ENCODE measurements at places on chromosomes 3 and 15. TPM values are rescaled to one million over a fixed set of nuclear protein-coding genes. Genes with fewer than 3 reads are reported as not detected.

The LMAN1L gene
- total RNA-seq = 110 TPM

The OTOL1 gene
- total RNA-seq = not detected

The CCR9 gene
- total RNA-seq = not detected

The SEMA5B gene
- total RNA-seq = 1.7 TPM

The B2M gene
- total RNA-seq = 1,362 TPM

The MAGI1 gene
- total RNA-seq = 27.7 TPM

The AP3B2 gene
- total RNA-seq = 0.34 TPM

GRCh38 chr3:107110596-107111305 lies 266.5 kb upstream of the CCDC54 start:
- no peak for DNase-seq

DNA sequence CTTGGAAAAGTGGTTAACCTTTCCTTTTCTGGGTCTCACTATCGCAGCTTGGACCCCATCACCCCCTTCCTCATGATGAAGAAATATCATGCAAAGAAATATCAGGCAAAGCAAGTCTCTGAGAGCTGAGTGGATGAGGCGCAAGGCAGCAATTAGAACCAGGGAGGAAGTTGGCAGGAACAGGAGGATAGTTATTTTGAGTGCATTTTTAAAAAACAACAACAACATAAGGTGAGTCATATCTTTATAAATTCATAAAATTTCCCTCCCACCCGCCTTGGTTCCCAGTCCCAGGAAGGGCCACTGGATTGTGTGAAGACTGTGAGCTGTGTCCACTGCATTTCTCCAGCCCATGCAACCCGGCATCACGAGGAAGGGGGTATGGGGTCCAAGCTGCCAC lies 316.9 kb upstream of the TLE3 start:
- no peak for DNase-seq

DNA sequence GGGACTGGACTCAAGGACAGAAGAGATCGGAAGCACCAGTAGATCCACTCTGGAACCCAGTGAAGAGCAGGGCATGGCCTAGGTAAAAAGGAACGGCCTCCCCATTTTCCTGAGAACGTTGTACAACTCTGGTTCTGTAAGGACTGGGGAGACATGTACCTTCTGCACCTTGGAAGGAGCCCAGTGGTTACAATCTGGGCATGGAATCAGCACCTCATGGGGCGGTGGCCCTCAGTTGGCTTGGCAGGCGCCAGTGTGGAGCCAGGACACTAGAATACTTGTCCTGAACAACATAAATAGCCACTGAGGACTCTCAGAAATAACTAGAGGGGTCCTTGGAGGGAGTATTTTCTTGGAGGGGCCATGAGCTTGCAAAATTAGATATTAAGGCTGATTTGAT lies 25.6 kb downstream of the EAF1 start:
- DNase-seq = no peak

- no peak for DNase-seq
These were observed 23.8 kb downstream of the NIPA1 start for GRCh38 chr15:22810033-22810852.

- DNase-seq = no peak
These were observed 28.8 kb downstream of the SAMMSON start for GRCh38 chr3:70028361-70028760.

DNA sequence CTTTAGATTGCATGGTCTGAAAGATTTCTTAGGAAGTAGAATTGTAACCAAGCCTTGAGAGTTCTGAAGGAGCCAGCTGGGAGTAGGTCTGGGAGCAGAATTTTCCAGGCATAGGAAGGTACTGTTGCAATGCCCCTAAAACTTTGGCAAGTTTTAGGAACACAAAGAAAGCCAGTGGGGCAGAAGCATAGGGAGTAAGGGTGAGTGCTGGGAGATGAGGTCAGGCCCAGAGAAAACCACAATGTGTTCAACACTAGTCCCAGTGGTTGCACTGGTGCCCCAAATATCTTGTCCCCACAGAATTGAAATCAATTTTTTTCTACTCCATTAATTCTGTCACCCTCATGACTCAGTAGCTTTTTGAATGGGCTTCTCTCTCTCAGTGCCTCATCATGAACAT lies 120.7 kb upstream of the GALNT15 start:
- no peak for DNase-seq

GRCh38 chr3:99690761-99691369 lies 52.5 kb downstream of the COL8A1 start:
- no peak for DNase-seq

DNA sequence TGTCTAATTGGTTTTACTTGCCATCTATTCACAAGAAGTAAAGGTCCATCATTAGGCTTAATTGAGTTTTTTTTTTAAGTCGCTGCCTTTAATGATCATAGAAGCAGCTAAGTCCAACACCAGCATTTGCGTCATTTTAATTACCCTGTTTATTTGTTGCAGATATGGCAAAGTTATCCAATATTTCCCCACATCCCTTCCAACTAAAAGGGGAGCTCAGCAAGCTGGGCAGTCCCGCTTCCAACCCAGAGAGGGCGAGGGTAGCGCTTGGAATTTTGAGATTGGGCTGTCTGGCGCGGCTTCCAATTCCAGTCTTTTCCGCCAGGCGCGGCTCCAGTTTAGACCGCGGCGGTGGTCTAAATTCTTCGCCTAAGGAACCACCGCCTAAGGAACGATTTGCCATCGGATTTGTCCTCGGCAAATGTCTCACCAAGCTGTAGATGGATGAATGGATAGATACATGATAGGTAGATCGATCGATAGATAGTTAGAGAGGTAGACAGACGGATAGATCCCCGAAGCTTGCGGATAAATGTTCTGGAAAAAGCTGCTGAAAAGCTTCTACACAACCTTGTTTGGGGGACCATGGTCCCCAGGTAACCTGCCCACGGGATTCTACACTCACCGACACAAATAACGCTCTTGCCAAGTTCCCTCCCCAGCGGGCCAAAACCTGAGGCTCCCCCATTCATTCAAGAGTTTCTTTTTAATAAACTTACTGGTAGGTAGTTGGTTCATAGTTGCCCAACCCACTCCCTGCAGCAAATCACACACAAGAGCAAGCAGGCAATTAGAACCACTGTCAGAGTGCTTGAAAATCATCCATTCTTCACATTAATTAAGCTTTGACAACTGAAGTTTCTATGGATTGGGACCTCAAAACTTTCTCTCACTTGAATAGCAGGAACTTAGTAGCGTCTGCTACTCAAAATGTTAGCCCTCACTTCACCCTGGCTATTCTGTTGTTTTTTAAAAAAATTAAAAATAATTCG lies 49.1 kb downstream of the ZIC4 start:
- DNase-seq = no peak

DNA sequence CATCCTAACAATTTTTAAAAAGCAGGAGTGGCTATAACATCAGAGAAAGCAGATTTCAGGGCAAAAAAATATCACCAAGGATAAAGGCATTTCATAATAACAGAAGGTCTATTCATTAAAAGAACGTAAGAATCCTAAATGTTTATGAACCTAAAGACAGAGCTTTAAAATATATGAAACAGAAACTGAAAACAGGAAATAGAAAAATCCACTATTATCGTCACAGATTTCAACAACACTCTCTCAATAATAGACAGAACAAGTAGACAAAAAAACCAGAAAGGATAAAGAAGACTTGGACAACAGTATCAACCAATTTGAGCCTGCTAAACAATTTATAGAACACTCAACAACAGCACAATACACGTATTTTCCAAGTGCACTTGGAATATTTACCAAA lies 71.4 kb downstream of the FBXL22 start:
- DNase-seq = no peak

DNA sequence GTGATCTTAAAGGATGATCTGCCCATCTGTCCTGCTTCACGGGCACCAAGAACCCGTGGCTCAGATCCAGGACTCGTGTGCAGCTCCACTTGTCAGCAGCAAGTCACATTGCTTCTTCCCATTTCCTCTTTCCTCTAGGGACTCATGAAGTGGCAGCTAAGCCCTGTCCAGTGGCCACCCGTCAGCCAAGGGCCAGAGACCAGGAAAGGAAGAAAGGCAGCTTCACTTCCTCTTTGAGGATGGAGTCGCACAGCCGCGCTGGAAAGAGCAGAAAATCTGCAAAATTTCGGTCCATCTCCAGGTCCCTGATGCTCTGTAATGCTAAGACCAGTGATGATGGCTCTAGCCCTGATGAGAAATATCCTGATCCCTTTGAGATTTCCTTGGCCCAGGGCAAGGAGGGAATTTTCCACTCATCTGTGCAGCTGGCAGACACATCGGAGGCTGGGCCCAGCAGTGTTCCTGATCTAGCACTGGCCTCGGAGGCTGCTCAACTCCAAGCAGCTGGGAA lies 28.5 kb downstream of the IL16 start:
- peak; percentile 62 for DNase-seq

DNA sequence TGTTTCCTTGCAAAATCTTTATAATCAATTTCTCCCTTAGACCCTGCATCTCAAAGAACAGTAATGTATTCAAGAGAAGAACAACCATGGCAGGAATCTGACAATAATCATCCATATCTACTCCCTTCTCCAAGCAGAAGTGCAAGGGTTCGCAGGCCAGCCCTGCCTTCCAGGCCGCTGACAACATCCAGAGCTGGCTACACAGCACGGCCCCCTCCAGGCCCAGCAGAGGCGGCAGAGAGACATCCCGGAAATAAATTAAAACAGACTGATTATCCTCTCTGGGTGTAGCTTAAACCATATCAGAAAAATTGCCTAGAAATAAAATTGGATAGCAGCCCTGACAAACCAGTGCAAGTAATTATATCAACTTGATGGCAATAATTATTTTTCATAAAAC lies 223.3 kb downstream of the FAM43A start:
- DNase-seq = no peak

- no peak for DNase-seq
These were observed 29.1 kb downstream of the RUVBL1 start for GRCh38 chr3:128094295-128095151.

- DNase-seq = no peak
These were observed at the start of gene RETNLB for GRCh38 chr3:108757404-108757982. Gene RETNLB (minus strand): TSS chr3:108757410. CDS start chr3:108757185, 225 bp downstream.

DNA sequence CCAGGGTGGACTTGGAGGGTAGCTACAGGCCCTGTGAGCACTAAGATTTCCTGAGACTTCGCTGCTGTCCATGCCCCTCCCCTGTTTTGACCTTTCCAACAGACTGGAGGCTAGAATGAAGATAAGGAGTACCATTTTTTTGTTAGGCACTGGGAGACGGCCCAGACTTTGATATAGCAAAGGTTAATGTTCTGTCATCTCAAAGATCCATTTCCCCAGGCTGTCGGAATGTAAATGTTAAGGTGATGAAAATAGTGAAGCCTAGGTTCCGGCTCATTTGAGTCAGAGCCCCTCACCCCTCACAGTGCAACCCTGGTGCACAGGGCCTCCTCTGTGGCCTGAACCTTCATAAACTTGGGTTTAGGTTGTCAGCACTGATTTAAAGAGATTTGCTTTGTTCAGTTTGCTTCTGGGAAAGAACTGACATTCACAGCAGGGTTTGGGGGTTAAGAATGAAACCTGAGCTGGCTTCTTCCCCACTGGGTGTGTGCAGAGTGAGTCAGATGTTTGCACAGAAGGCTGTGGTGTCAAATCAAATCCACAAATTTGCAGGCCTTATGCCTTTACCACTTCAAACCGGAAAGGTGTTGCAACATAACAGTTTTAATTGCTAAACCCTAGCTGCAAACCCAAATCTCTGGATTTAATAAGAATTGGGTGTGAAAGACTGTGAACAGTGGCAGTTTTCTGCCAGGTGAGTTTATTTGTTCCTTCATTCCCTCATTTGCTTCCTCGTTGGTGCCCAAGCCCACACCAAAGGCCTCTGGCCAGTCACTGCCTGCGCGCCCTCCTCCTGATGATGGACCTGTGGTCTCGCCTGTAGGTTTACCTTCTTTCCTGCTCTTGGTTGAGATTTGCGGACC lies 20.6 kb upstream of the KCTD6 start:
- peak; percentile 35 for DNase-seq

GRCh38 chr3:94280958-94281357 lies 218.1 kb downstream of the NSUN3 start:
- no peak for DNase-seq

GRCh38 chr3:31357451-31357850 lies 175.3 kb upstream of the STT3B start:
- no peak for DNase-seq

GRCh38 chr3:25588441-25589103 lies 76.1 kb downstream of the TOP2B start:
- no peak for DNase-seq

DNA sequence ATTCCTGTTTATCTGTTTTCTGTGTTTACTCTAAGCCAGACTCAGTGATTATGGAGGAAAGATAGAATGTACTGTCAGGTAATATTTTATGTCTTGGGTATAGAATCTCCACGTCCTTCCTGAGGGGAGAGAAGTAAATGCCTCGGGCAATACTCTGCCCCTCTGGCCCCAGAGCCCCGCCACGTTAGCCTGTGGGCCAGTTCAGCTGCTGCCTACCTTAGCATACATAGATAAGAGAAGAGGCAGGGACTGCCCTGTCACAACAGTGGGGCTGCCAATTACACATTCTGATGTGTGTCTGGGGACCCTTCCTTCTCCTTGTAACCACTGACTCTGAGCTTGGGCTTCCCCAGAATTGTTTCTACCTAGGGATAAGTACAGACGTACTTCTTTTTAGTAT lies 347.7 kb upstream of the ATP11B start:
- DNase-seq = no peak

DNA sequence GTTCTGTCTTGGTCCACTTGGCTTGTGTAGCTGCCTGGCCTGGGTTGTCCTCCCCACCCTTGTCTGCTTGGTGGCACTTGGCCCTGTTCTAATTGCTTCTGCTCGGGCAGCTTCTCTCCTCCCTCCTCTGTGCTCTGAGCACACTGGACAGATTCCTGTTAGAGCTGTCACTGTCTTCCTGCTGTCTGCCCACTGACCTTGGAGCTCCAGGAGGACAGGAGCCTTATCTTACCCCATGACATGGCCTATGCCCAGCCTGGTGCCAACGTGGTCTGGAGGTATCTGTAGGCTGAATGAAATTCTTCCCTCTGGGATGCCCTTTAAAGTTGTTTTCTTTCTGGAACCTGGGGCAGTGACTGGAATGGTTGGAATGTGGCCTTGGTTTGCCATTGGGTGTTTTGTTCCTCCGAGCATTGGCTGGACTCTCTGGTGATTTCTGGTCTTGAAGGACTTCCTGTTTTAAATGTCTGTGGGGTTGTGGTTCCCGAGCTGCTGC lies 94.1 kb downstream of the FAM43A start:
- DNase-seq = no peak

- peak; percentile 72 for DNase-seq
These were observed 361.0 kb downstream of the SHQ1 start for GRCh38 chr3:72487078-72487765.

GRCh38 chr3:58755150-58755549 lies 88.6 kb upstream of the FAM3D start:
- no peak for DNase-seq

- DNase-seq = no peak
These were observed 30.2 kb downstream of the CPNE4 start for GRCh38 chr3:132004571-132004970.

GRCh38 chr3:155742349-155742965 lies 2.4 kb downstream of the PLCH1 start:
- no peak for DNase-seq

DNA sequence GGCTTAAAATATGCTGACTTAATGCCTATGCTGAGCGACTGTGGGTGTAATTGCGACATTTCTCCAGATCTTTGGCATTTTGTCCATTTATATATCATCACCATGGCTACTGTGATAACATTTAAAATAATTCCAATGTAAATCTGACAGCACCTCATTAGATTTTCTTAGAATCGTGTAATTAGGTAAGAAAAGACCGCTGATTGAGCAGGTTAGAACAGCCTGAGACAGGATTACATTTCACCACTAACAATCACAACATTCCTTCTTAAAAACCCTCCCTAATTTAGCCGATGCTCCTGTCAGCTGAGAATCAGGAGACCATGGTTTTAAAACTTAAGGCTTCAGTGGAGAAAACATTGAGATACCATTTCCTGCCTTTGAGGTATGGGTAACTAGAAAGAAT lies 455.3 kb upstream of the PDZRN3 start:
- no peak for DNase-seq

Measured in left cardiac atrium (tissue), 4 donors.